ENCODE measurements at places on chromosomes 1 and 21.

DNA sequence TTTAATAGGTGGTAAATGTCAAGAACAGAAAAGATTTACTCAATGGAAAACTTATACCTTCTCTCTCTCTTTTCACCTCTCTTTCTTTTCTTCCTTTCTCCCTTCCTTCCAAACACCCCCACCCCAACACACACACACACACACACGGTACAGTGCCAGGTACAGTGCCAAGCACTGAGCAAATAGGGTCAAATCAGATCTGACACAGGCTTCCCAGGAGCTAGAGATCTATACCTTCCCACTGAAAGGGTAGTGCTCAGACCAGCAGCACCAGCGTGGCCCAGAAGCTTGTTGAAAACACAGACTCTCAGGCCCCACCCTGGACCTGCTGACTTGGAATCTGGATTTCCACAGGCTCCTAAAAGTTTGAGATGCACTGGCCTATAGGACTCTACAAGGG is 31.9 kb downstream of the IRF2BP2 start:
- no peak for DNase-seq

- no peak for DNase-seq
These were observed 771.1 kb upstream of the ADGRL4 start for GRCh38 chr1:79777481-79778219.

- no peak for DNase-seq
These were observed 8.2 kb downstream of the CLCC1 start for GRCh38 chr1:108955111-108955510.

GRCh38 chr1:203410182-203410900 is 59.4 kb upstream of the FMOD start:
- no peak for DNase-seq

DNA sequence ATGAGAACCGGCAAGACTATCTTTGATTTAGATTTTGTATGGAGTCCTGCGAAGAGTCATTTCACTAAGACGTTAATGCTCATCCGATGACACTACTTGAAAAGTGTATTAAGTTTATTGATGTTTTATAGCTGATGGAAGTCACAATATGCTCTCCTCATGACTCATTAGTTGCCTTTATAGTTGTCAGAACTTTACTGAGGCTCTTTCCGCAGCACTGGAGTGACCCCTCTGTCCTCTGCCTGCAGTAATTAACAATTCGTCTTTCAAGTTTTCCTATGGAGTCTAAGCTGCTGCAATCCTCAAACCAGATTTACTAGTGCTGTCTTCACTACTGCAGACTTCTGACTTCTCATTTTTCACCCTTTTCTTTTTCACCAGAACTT is 853 bp downstream of the USP16 start:
- no peak for DNase-seq

DNA sequence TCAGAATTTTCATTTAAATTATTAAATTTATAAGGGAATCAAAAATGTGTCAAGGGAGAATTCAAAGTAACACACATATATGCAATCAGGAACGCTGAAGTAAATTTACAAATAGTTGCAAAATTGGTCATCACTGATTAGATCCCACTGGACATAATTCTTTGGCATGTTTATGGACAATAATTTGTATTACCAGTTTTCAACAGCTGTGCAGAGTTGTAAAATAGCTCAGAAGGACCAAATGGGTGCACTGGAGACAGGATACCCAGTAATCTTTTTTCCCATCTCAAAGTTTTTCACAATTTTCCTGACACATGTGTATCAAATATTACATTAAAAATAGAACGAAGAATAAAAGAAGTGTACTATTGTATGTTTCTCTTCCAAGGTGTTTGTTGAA is 4.1 kb upstream of the ANGPTL1 start:
- DNase-seq = no peak

- no peak for DNase-seq
These were observed 157.3 kb downstream of the KCNJ6 start for GRCh38 chr21:37758982-37759381.

DNA sequence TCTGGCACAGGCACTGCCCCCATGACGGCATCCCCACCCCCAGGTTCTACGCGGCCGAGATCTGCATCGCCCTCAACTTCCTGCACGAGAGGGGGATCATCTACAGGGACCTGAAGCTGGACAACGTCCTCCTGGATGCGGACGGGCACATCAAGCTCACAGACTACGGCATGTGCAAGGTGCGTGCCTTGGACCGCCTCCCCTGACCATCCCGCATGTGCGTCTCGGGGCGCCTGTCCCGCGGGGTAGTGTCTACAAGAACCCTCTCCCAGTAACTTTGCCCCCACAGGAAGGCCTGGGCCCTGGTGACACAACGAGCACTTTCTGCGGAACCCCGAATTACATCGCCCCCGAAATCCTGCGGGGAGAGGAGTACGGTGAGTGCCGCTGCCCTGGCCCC is 22.6 kb downstream of the FAAP20 start:
- no peak for DNase-seq

DNA sequence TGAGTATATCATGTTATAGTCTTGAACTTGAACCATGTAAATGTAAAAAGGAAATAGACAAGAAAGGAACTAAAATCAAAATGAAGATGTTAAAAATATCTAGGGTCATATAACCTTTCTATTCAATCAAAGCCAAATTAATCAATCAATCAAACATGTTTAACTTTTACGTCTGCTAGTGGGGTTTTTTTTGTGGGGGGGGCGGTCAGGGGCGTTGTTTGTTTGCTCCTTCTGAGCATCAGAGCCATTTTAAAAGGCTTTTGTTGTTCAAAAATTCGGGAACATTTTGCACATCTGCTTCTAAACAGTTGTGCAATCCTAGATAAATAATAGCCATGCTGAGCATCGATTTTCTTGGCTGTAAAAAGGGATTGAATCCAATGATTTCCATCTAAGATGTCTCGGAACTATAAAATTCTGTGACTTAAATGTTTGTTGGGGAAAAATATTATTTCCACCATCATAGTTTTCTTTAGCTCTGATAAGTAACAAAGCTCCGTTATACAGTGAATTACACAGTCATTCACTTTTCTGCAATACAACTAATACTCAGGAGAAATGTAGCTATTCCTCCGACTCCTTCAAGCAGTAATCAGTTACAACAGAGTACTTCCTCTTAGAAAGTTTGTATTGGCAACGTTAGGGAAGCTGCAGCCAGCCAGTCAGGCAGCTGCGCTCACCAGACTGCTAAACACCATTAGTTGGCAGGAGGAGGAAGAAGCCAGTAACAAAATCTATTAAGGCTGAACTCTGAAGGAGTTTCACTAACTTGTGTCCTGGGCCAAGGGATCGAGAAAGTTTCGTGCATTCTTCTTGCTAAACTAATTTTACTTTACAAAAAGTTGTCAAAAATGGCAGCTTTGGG is 2.2 kb downstream of the SPATA6 start:
- no peak for DNase-seq

DNA sequence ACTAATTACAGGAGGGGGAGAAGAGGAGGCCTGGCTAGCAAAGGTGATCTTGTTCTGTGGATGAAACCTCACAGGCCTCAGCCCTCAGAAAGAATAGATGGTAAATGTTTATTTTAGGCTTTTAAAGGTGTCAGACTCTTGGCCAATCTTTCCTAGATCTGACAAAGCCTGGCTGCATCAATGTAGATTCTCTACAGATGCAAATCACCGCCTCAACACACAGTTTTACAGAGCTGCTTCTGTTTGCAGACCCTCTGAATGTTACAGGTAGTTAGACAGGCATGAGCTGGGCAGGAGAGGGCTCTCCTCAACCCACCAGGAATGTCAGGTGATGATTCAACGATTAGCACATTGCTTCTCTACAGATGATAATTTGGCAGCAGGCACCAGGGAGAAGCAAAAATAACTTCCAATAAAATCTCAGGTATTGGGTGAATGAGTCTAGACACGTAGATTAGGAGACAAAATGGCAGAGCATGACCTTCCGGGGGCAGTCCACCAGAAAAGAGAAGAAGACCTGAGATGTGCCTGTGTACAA is 105.4 kb upstream of the VANGL1 start:
- DNase-seq = no peak

- no peak for DNase-seq
These were observed 15.4 kb downstream of the ZNHIT6 start for GRCh38 chr1:85692730-85693314.

DNA sequence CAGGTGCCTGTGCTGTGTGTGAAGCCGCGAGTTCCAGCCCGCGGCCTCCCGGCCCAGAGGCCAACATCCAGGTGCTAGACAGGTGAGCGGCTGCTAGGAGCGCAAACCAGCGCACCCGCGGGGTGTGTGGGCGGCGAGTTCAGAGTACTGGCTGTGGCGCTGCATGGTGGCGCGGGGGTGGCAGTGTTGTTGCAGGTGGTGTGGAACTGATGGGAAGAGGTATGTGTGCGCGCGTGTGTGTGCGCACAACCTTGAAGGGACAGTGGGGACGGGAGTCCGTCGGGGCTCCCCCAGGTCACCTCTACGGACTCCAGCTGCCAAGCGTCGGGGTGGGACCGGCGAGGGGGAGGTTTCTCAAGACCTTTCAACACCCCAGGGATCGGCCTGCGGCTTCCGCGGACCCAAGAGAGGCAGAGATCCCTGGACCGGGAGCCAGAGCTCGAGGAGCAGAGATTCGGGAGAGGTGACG is 433 bp upstream of the DMBX1 start:
- DNase-seq = peak; percentile 33

DNA sequence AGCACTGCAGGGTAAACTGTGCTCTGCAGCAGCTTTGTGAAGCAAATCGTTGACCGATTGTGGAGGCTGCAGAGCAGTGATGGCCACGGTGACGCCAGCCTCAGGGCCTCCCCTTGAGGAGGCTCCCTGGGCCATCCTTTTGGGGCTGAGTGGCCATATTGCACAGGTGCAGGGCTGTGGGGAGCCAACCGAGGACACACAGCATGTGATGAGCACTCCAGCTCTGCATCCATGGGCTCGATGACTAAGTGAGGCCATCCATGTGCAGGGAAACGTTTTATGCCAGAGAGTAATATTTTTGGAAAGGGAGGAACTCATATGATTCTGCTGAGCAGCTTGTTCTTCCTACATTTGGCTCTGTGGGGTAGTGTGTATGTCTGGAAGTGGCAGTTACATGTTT is 24.6 kb downstream of the KCNK1 start:
- DNase-seq = no peak

DNA sequence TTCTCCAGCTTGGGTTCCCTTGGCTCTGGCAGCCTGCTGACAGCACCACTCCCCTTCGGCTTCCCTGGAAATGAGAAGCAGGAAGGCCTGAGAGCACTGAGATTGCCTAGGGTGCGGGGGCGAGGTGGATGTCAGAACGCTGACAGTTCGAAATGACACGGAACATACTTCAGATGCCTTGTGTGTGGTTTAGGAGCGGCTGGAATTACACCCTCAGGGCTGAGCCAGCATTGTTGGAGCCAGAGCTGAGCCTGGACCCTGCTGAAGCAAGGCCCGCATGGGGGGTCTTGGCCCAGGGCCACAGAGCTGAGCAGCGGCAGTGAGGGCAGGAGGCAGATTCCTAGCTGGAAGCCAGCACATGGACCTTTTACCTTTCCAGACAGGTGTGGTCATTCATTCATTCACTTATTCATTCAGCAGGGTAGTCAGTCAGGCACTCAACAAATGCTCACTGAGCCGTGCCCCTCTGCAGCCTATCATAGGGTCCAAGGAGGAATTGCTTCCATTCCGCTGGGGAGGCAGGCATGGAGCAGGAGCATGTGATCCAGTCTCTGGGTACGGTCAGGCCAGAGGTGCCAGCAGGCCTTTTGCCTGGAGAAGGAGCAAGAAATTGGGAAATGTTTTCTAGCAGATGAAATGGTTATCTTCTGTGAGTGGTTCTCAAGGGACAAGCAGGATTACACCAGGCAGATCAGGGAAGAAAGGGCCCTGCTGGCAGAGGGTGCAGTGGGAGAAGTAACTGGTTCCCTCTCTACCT is 6.6 kb upstream of the FOXE3 start:
- no peak for DNase-seq

DNA sequence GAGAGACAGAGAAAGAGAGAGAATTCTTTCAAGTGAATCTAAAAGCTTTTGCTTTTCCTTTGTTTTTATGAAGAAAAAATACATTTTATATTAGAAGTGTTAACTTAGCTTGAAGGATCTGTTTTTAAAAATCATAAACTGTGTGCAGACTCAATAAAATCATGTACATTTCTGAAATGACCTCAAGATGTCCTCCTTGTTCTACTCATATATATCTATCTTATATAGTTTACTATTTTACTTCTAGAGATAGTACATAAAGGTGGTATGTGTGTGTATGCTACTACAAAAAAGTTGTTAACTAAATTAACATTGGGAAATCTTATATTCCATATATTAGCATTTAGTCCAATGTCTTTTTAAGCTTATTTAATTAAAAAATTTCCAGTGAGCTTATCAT is 117.6 kb downstream of the PTPRC start:
- no peak for DNase-seq

DNA sequence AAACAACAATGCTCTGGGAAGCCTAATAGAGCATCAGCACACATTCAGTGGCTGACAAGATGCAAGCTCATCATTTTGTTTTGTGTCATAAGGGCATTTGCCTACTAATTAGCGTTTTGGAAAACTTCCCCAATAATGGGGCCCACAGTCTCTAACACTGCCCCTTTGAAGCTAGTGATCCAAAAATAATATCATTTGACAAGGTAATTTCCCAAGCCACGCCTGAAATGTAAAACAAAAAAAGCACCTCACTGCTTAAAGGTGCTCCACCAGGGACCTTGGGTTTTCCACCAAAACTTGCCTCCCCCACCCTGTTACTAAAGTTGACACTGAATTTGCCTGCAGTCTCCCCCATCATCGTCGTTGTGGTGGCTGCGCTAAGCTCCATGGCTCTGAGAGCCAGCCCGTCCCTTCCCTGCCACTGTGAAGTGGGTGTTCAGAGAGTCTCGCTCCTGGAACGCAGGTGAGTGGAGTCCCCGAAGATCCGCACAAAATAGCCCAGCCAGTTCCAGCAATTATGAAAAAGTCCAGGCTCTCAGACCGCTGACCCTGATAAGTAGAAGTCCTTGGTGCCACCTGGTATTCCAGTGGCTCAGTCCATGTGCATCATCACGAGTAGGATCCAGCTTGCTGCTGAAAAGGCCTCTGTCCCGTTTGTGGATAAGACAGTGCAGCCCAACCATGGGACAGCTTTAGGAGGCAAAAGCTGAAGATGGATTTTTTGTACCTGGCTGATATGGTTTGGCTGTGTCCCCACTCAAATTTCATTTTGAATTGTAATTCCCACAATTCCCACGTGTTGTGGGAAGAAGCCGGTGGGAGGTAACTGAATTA is 52.2 kb downstream of the RAB3GAP2 start:
- no peak for DNase-seq

Measured in stimulated activated CD4-positive, alpha-beta T cell treated with anti-CD3 and anti-CD28 coated beads, Interleukin-4, amount 100 ng/mL, for 24 hours (primary cell).